ENCODE measurements at places on chromosomes 12 and 14.
A peak's percentile ranks its signal among the peaks of the same experiment; 100 is the strongest.

- DNase-seq: no peak
Measured at GRCh38 chr14:104331871-104332605, 193.7 kb downstream of the KIF26A start.

DNA sequence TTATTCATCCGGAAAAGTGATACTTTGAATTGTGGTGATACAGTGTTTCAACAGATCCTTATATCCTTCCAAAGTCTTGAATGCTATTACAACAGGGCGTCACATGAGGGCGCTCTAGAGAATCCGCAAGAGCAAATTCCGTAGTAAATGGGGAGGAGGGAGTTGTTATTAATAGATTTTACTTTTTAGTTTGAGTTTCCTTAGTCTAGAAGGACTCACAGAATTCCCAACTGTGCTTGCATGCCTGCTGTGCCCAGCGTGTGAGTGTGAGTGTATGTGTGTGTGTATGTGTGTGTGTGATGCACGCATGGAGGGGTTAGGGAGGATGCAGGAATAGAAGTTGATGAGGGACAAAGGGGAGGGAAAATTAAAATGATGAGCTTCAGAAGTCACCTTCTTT, 375.3 kb downstream of the C12orf75 start:
- DNase-seq: peak; percentile 43

GRCh38 chr14:24277606-24278321, 6.4 kb upstream of the RABGGTA start:
- no peak for DNase-seq

DNA sequence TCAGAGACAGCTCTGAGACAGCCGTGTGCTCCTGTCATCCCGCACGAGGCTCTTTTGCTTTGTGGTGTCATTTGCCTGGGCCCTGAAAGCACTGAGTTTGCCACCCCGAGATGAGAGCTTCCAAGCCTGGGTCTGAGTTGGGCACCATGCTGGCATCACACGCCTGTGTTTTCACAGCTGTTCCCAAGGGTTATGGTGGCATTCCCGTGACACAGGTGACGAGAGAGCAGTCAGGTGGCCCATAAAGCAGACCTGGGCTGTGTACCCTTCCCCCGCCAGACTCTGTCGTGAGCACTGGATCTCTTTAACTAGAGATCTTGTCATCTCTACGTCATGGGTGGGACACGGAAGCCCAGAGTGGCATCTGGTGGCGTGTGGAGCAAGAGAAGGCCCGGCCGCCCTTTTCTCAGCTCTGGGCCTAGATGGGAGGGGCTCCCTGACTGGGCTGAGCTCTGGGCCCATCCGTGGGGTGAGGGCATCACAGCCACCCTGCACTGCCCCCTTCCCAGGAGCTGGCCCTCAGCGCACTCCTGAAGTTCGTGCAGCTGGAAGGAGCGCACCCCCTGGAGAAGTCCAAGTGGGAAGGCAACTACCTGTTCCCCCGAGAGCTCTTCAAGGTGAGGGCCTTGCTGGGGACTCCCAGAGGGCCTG, 2.6 kb downstream of the NOC4L start:
- no peak for DNase-seq
